Peyer's patch (tissue), 4 donors: ENCODE measurements at places on chromosomes 5 and 9. TPM values are rescaled to one million over a fixed set of nuclear protein-coding genes. Genes with fewer than 3 reads are reported as not detected.
A peak's percentile ranks its signal among the peaks of the same experiment; 100 is the strongest.

The SPINK7 gene
- total RNA-seq: not detected

The GFI1B gene
- 2.4 TPM for total RNA-seq

The NRG2 gene
- total RNA-seq: not detected

The FOXD4L4 gene
- not detected for total RNA-seq

The FANCG gene
- total RNA-seq: 17.0 TPM

The PAPPA gene
- total RNA-seq: 0.70 TPM

GRCh38 chr5:67283988-67284487 lies 87.4 kb upstream of the CD180 start:
- H3K27ac ChIP-seq: peak overlapping the region; percentile 17
- no peaks in the 10 kb centered on the region for H3K27me3 ChIP-seq
- H3K36me3 ChIP-seq: no peaks in the 10 kb centered on the region
- DNase-seq: no peak

DNA sequence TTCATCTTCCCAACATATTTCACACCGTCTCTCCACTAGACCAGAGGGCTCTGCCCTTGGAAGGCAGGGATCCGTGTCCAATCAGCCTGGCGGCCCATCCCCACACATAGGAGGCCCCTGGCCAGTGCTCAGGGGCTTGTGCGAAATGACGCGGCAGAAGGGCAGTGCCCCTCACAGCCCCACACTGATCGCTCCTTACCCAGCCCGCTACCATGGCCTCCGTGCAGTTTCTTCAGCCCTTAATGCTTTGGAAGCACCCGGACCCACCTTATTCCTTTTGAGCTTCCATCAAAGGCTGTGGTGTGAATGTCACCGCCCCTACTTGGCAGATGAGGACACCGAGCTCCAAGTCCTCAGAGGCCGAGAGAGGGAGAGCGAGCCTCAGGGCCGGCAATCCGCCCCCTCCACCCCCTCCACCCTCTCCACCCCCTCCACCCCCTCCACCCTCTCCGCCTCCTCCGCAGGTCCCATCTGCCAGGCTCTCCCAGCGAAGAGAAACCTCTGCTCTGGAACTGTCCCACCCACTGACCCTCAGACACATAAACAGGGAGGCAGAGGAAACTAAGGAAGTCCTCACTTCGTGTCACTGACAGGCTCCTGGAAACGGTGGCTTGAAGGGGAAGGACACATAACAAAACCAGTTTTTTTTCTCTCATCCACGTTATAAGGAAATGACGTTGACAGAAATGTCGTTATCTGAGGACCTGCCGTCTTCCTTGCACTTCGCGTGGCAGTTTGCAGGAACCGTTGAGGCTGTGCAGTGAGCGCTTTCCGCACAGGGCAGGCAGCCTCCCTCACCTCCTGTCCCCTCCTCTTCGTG lies 13.9 kb downstream of the QSOX2 start:
- H3K4me1 ChIP-seq: peaks cover 2% of the 10 kb centered on the region
- no peak for DNase-seq
- H3K27me3 ChIP-seq: no peaks in the 10 kb centered on the region
- H3K4me3 ChIP-seq: no peak overlapping the region
- no peaks in the 10 kb centered on the region for H3K36me3 ChIP-seq

DNA sequence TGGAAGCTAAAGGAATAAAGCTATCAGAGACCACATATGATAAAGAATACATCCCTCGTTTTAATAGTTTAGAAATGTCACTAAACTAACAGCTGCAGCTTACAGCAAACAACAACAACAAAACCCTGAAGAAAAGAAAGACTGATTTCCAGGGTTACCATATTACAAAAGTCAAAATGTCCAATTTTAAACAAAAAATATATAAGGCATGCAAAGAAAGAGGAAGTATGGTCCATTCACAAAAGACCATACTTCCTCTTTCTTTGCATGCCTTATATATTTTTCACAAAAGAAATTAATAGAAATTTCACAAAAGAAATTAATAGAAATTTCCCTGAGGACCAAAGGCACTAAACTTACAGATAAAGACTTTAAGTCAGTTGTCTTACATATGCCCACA lies 354.2 kb downstream of the ARL15 start:
- no peak overlapping the region for H3K4me3 ChIP-seq
- no peak for DNase-seq
- H3K27ac ChIP-seq: no peak overlapping the region
- no peaks in the 10 kb centered on the region for H3K4me1 ChIP-seq

DNA sequence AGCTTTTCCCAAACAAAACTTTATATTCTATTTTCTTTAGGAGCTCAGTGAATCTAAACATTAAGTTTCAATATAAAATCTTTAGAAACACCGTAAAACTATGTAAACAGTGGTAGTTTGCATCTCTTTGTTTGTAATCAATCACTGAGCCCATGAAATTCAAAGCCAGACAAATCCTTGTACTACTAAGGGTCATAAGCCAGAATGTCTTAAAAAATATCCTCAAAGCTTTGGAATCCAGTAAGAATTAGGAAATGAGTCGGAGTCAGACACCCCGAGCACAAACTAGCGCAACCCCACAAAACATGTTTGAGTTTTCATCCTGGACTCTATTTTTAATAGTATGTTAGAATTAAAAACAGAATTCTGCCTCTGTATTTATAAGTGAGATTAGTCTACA lies 153.8 kb downstream of the HSPA4 start:
- DNase-seq: no peak
- no peak overlapping the region for H3K4me3 ChIP-seq
- H3K36me3 ChIP-seq: no peaks in the 10 kb centered on the region
- no peaks in the 10 kb centered on the region for H3K27me3 ChIP-seq

DNA sequence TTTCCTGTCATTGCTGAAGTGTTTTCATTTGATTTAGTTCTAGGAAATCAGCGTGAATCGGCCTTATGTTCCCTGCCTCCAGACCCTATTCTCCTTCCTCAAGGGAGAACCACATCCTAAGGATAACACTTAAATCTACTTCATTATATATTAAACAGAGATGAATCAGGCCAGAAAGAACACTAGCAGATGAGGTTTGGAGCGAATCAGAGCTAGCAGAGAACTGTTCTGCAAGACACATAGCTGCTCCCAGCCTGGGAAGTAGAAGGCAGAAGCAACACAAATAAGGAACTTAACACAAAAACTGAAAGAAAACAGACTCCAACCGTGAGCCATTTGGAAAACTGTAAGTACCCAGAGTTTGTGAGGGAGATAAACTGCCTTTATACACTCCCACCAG lies 718.2 kb downstream of the SEMA5A start:
- H3K4me3 ChIP-seq: no peak overlapping the region
- H3K4me1 ChIP-seq: no peaks in the 10 kb centered on the region
- H3K27ac ChIP-seq: no peak overlapping the region
- no peak for DNase-seq

- no peaks in the 10 kb centered on the region for H3K4me1 ChIP-seq
- H3K4me3 ChIP-seq: no peak overlapping the region
- no peak for DNase-seq
- no peaks in the 10 kb centered on the region for H3K36me3 ChIP-seq
Observed at GRCh38 chr5:102591650-102592049, 92.8 kb upstream of the SLCO6A1 start.

- no peaks in the 10 kb centered on the region for H3K36me3 ChIP-seq
- H3K4me3 ChIP-seq: no peak overlapping the region
- no peaks in the 10 kb centered on the region for H3K27me3 ChIP-seq
- H3K27ac ChIP-seq: no peak overlapping the region
- H3K4me1 ChIP-seq: no peaks in the 10 kb centered on the region
- no peak for DNase-seq
Observed at GRCh38 chr5:158737536-158738027, 362.1 kb downstream of the EBF1 start.

GRCh38 chr5:175246889-175247520 lies 197.0 kb downstream of the DRD1 start:
- H3K4me1 ChIP-seq: no peaks in the 10 kb centered on the region
- peak overlapping the region; percentile 25 for H3K27ac ChIP-seq
- no peak for DNase-seq
- no peaks in the 10 kb centered on the region for H3K27me3 ChIP-seq

GRCh38 chr9:18881758-18882157 lies 151.3 kb downstream of the SAXO1 start:
- no peak overlapping the region for H3K27ac ChIP-seq
- H3K36me3 ChIP-seq: no peaks in the 10 kb centered on the region
- H3K4me3 ChIP-seq: no peak overlapping the region
- no peaks in the 10 kb centered on the region for H3K4me1 ChIP-seq
- no peaks in the 10 kb centered on the region for H3K27me3 ChIP-seq

- H3K27ac ChIP-seq: no peak overlapping the region
- peaks cover 9% of the 10 kb centered on the region for H3K4me1 ChIP-seq
- H3K4me3 ChIP-seq: peak overlapping the region; percentile 87
- DNase-seq: no peak
- no peaks in the 10 kb centered on the region for H3K27me3 ChIP-seq
Observed at GRCh38 chr9:135480940-135481310, 1.3 kb downstream of the PPP1R26 start.

GRCh38 chr9:6984941-6985578 lies 227.3 kb downstream of the KDM4C start:
- DNase-seq: no peak
- H3K4me1 ChIP-seq: no peaks in the 10 kb centered on the region
- H3K36me3 ChIP-seq: no peaks in the 10 kb centered on the region

DNA sequence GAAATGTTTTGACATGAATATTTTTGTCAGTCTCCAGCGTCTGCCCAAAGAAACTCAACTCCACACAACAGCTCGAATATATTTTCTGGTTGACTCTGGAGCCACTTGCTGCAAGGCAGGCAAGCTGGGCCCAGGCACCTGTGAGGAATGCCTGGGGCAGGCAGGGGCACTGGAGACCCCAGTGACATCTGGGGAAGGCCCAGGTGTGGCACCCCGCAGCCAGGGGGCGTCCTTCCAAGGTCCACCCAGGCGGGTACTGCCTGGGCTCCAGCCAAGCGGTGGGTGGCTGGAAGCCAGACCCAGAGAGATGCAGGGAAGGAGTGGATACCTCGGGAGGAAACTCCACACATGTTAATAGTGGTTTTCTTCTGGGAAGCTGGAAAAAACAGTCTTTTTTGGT lies 125.9 kb downstream of the PHF2 start:
- DNase-seq: no peak
- H3K36me3 ChIP-seq: no peaks in the 10 kb centered on the region
- H3K27ac ChIP-seq: no peak overlapping the region
- H3K4me3 ChIP-seq: no peak overlapping the region
- no peaks in the 10 kb centered on the region for H3K4me1 ChIP-seq

DNA sequence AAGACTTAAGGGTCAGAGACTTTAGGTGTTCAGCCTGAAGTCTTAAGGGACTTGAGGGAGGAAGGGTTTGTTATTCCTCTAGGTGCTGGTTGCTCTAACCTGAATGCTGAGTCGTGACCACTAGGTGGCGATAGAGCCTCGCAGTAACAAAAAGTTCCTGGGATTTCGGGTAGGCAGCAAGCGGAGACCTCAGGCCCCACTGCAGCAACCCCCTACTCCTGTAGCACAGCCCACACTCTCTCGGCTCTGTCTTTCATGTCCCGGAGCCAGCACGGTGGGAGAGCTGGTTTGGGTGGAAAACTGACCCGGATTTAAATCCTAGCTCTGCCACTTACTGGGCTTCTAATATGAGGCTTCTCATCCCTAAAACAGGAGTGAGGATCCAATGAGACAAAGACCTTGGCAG lies 100.3 kb upstream of the PANK3 start:
- no peaks in the 10 kb centered on the region for H3K27me3 ChIP-seq
- peak; percentile 70 for DNase-seq
- H3K36me3 ChIP-seq: no peaks in the 10 kb centered on the region
- no peaks in the 10 kb centered on the region for H3K4me1 ChIP-seq
- H3K27ac ChIP-seq: no peak overlapping the region

DNA sequence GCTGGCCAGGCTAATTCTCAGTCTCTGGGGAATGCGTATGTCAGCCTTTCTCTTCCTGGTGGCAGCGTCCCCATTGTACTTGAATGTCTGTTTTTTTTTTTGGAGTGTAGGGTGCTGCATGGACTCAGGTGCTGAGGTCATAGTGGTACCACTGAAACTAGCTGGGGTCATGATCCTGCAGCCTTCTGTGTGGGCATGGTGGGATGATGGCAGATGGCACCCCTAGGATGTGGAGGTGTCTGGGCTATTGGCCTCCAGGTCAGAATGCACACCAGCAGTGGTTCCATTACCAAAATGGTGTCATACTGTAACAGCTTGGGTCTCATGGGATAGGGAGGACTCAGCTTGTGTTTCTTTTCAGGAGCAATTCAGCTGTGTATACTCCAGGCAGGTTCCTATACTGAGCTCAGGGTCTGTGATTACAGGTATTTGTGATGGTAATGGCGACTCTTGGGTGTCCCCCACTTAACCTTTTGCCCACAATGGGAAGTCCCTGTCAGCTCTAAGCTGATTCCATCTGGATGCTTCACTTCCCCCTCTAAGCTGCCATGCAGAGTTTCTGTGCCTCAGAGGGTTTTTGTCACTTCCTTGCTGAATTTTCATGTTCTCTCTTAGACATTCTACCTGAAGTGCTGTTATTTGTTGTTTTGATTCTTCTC lies 17.9 kb downstream of the HSD17B4 start:
- no peaks in the 10 kb centered on the region for H3K27me3 ChIP-seq
- no peaks in the 10 kb centered on the region for H3K36me3 ChIP-seq
- no peak overlapping the region for H3K4me3 ChIP-seq
- H3K27ac ChIP-seq: no peak overlapping the region

DNA sequence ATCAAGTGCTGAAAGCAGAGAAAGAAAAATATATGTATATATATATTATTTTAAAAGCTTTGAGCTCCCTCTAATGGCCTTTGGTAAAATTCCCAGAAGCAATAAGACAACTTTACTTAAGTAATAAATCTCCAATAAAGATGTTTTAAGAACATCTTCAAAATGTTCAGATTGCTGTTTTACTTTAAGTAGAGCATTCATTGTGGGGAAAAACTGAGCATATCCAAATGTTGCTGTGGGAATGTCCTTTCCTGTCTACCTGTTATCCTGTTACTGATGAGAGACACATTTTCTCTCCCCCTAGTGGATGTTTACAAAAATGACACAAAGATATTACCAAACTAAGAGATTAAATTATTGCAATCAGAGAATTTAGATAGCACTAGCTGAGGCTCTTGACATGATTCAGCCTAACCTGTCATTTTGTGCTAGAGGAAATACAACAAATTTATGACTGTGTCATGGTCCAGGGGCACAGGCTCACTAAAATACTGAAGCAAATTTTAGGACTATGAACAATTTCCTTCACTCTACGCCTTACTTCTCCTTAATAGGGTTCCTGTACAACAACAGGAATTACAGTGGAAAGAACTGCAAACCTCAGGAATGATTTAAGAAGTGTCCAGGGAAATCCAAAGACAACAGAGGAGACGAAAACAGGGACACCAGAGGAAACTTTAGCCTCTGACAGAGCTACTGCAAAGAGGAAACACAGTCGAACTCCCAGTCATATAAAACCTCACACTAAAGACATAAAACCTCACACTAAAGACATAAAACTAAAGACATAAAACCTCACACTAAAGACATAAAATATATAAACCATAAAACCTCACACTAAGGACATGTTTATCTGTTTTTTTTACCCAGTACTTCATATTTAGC lies 24.3 kb upstream of the PRRC1 start:
- DNase-seq: no peak
- no peaks in the 10 kb centered on the region for H3K27me3 ChIP-seq
- H3K4me1 ChIP-seq: peaks cover 5% of the 10 kb centered on the region
- no peak overlapping the region for H3K4me3 ChIP-seq
- no peak overlapping the region for H3K27ac ChIP-seq
